T-cell (primary cell): ENCODE measurements at places on chromosomes 12 and 14. TPM values are rescaled to one million over a fixed set of nuclear protein-coding genes. Genes with fewer than 3 reads are reported as not detected.

DNA sequence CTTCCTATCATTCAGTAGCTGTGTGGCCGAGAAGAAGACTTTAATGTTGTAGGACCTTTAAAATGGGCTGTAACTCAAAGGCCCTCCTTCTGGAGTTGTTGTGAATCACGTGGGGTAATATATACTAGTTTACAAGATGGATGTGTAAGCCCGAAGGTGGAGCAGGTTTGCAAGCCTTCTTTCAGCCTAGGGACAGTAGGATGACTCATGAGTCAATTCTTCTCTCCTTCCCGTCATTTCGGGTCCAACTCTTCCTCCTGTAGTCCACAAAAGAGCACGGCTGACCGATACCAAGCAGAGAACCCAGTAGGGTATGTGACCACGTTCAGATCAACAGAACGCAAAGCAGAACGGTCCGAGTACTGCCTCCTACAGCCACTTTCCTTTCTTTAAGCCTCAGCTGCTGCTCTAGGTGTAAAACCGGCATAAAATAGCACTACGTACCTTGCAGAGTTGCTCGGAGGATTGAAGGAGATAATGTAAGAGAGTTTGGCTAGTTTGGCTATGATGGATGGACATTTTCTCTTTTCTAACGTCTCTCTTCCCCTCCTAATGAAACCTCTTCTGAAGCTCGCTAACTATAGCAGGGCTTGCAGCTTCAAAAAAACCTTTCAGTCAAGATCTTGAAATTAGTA, 1.3 kb upstream of the RASSF3 start:
- DNase-seq, result peak; percentile 33

- no peak for DNase-seq
Observed at GRCh38 chr12:68505970-68506369, 104.7 kb upstream of the RAP1B start.

- DNase-seq, result no peak
Observed at GRCh38 chr14:29608861-29609260, 318.8 kb downstream of the PRKD1 start.

DNA sequence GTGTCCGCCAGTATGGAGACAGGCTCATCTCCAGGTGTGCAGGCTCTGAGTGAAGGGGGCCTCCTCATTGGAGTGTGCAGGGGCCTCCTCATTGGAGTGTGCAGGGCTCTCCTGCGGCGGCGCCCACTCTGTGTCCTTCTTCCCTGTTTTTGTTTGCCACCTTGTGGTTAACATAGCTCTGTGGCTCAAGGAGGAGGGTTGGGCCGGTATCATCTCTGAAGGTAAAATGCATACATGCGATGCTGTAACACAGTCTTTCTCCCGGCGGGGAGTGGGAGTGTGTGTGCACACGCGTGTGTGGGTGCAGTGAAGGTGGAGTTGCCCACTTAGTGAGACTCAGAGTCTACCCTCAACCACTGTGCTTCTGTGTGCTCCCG, 429.4 kb downstream of the ZFP36L1 start:
- no peak for DNase-seq

DNA sequence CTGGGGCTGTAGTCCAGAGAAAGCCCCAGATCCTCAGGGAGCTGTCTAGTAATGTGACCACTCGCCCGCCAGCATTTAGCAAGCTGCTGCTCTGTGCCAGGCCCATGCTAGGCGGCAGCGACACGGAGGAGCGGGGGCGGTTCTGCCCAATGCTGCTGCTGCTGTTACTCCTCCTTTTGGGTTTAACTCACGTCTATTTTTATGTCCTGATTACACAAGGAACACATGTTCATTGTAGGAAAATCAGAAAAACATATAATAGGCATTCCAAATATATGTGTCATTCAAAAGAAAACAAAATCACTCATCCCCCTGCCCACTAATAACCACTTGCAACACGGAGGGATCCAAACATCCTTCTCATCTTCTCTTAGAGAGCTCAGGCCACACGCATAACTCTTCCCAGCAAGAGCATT, 30.4 kb downstream of the CCDC92 start:
- DNase-seq, result no peak

PSMB5 gene
- 43.9 TPM for total RNA-seq

DNA sequence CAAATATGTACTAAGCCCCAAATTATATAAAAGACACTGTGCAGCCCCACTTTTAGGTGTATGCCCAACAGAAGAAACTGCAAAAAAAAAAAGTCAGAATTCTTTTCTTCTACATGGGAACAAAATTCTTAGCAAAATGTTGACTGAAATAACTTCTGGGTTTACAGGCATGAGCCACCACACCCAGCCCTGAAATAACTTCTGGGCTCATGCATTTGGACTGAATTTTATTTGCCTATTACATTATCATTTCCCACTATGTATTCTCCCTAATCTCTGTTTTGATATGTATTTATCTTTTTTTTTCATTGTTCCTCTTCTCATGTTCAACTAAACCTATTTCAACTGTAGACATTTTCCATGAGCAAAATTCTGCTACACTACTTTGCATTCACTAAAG, 169.2 kb downstream of the GRIN2B start:
- no peak for DNase-seq

DNA sequence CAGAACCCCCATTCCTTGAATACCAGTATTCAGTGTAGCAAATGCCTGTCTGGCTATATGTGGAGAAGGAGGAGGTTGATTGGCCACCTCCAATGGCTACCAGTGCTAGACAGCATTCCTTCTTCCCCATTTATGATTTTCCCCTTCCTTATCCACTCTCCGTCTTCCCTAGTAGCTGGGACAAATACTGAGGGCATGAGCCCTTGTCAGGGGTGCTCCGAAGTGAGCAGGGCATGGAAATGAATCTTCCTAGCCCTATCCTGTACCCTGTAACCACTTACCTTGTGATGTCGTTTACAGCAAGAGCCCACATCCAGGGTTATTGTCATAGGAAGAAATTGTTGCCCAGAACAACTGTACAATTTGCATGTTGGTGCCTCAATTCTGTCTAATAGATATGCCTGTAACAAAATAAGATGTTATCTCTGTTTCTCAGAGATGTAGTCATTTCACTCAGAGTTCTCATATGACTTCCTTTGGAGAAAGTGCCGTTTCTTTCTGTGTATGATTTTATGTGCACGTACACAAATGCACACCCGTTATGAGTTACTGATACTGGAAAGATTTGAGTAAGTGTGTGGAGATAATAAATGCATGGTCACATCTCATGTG, 423.7 kb downstream of the EGLN3 start:
- no peak for DNase-seq

DNA sequence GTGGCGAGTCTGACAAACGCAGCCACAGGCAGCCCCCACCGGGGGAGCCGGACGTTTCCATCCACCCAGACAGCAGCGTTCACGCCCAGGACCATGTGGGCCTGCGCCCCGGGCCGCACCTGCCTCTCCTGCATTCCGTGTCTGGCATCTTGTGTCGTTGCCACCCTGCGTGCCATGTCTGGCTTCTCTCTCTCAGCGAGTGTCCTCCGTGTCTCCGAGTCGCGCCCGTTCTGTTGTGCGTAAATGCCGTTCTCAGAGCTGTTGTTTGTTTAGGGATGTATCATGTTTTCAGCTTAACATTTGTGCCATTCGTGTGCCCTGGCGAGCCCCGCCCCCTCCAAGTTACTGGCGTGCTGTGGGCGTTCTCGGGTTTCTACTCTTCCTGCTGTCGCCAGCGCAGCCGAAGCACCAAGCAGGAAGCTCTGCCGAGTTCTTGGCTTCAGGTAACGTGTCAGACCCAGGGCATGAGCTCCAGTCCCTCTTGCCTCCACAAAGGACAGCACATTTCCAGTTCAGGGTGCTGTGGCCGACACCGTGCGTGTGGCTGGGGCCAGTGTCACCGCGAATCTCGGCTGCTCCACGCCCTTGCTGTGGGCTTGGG, 34.6 kb downstream of the NOC4L start:
- DNase-seq, result peak; percentile 64

GRCh38 chr14:31024577-31025366, 677 bp upstream of the AP4S1 start:
- DNase-seq, result no peak

DNA sequence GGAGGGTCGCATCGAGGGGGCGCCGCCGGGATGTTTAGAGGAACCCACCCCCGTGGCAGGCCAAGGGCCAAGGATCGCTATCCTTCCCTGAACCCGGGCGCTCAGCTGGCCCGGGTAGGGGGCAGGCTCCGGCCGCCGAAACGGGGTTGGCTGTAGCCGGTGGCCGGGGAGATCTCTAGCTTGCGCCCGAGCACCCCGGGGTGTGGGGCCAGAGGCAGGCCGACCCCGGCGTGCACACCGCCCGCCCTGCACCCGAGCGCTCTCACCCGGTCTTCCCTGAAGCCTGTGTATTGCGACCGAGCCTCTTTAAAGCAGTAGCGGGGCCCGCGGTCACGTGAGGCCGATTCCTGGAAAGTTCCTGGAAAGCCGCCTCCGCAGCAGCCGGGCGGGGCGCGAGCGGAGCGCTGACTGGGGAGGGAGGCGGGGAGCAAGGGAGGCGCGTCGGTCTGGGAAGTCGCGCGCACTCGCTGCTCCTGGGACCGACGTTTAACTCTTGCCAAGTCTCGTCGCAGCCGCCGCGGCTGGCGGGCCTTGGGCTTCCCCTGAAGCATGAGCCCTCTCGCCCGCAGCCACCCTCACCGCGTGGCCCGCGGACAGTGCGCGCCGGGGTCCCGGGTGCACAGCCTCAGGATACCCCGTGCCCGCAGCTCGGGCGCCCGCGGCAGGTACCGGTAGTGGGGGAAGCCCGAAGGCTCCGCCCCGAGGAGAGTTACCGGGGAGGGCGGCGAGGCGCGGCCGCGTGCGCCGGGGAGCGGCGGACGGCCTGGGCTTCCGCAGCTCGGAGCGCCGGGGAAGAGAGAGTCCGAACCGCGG, 1.7 kb upstream of the SOCS2 start:
- peak; percentile 58 for DNase-seq

GRCh38 chr14:102316338-102316742, 3.2 kb upstream of the ZNF839 start:
- DNase-seq, result peak; percentile 65

GRCh38 chr12:49974231-49974675, 1.5 kb downstream of the AQP6 start:
- DNase-seq, result no peak

KLHL33 gene
- 0.49 TPM for total RNA-seq

TSPAN19 gene
- not detected for total RNA-seq

DNA sequence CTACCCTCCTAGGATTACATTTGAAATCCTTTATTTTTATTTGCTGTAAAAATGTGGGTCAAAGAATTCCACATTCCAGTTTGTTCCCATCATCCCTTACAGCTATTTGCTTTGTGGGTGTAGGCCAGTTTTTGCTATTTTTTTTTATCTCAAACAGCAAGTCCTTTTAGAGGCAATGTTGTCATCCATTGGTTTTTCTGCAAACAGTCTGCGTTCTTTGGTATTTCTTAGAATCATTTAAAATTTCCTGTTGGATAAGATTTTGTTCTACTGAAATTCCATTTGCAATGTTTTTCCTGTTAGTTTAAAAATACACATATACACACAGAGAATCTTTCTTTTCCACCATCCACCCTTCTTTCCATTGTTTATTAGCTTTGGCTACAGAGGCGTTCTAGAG, 53.3 kb upstream of the STK38L start:
- no peak for DNase-seq

DNA sequence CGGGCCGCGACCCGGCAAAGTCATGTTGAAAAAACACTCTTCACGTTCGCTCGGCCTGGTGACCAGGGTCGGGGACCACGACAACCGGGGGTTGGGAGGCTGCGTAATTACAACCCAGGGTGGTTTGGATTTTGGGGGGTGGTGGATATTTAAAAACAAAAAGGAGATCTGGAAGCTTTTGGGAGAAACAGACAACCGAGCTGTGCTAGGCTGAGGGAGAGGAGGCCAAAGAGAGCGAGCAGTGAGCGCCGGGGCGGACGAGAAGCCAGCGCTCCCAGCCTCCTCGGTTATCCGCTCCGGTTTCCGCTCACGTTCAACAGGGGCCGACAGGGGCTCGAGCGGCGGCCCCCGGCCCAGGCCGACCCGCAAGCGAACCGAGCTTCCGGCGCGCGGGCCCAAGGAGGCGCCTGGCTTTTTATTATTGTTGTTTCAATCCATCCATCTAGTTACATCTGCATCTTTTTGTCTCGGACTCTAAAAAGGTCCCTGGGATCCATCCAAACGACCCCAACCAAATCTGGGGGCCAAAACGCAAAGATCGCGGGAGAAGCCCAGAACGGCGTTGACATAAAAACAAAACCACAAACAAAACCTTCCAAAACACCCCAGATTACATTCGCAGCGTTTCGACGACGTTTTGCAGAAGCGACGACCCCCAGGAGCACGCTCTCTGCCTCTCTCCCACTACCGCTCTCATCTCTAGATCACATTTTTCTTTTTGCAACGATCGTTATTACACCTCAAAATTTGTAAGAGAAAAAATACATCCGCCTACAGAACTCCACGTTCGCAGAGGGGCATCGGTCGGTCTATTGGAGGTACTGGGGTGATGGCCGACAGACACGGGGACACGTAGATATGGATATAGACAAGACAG, 771 bp downstream of the OTX2 start:
- DNase-seq, result no peak

DNA sequence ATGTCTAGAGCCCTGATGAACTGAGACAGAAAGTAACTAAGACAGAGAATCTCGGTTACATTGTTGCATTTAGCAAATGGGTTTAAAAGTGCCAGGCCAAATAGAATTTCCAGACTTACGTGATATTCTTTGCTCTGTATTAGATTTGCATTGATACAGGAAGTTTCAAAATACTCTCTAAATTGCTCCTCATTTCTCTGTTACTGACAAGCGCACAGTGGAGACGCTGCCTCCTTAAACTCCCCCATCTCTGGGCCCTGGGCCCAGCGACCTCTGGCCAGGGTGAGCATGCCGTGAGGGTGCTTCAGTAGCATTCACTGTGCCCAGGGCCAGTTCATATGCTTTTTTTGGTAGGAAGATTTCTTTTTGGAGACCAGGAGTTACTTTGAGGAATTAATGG, 22.9 kb upstream of the EVL start:
- DNase-seq, result no peak

KDM5A gene
- total RNA-seq, result 157 TPM

GRCh38 chr14:55688566-55688965, 108.6 kb downstream of the KTN1 start:
- no peak for DNase-seq

TBK1 gene
- total RNA-seq, result 20.0 TPM

DNA sequence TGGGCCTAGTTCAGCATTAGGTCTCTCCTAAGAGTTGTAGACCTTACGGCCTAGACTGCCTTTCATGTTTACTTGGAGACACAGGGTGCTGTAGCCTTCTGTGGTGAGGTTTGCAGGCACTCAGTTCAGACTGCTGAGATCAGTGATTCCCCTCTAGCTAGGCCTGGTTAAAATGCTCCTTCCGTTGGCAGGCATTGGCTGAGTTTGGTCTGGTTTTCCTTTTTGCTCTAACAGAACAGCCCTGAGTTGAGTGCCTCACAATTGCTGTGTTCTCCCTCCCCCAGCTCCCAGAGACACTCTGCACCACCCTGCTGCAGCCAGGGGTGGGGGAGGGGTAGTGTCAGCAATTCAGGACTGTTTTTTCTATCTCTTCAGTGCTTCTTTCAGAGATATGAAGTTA, 178.9 kb upstream of the DYRK2 start:
- DNase-seq, result no peak
